ENCODE measurements at places on chromosomes 5 and 9.

DNA sequence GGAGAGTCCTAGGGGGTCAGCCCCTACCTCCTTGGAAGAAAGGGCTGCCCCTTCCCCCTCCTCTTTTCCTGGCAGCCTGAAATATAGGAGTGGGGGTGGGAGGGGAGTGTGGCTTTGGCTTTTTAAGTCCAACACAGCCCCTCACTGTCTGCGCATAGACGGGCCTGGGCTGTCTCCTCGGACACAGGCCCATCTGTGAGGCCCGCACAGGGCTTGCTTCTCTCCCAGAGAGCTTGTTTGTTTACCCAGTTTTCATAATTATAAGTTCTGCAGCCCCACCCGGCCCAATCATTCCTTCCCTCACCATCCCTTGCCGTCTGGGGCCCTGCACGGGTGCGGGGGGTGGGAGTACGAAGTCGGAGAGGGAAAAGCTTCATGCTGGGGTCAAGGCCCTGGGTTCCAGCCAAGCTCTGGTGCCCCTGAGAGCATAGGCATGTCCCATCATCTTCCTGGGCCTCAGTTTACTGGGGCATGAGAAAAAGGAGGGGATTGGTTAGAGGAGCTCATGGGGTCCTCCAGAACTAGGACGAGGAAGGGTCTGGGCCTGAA is 54.0 kb upstream of the STXBP1 start:
- DNase-seq = no peak

GRCh38 chr5:87825583-87825982 is 412.9 kb upstream of the CCNH start:
- no peak for DNase-seq

- no peak for DNase-seq
These were observed 37.2 kb downstream of the POLR1E start for GRCh38 chr9:37522971-37523370.

GRCh38 chr5:160356550-160357347 is 13.7 kb downstream of the C1QTNF2 start:
- no peak for DNase-seq

GRCh38 chr5:151733358-151734063 is 24.9 kb downstream of the ATOX1 start:
- no peak for DNase-seq

- DNase-seq = no peak
These were observed 84.6 kb upstream of the PPP1R26 start for GRCh38 chr9:135394699-135395645.

GRCh38 chr5:145958436-145958835 is 22.1 kb downstream of the SH3RF2 start:
- DNase-seq = no peak

- DNase-seq = no peak
These were observed 98.7 kb downstream of the CDK5RAP2 start for GRCh38 chr9:120481248-120481647.

DNA sequence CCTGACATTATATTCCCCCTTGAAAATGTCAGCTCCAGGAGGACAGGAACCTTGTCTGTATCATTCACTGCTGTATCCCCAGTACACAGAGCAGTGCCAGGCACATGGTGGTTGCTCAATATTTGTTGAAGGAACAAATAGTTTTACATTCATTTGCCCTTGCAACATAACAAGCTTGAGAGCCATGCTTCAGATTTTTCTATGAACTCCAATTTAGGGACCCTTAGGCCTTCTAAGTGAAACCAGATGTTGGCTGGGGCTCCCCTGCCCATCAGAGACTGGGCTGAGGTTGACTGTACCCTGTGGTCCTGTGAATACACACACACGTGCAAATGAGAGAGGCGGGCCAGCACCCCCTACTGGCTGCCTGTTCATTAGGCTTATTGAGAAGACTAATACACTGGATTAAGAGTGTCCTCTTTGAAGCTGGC is 214.9 kb upstream of the WWC1 start:
- DNase-seq = peak; percentile 6

DNA sequence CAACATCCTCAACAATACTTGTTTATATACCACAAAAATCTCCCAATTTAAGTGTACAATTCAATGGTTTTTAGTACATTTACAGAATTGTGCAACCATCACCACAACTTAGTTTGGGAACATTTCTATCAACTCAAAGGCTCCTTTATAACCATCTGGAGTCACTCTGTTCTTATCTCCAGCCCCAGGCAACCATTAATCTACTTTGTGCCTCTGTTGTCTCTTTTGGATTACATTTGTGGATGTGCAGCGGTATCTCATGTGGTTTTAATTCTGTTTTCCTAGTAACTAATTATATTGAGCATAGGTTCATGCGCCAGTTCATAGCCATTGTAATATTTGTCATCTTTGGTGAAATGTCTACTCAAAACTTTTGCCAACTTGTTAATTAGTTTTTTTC is 14.4 kb downstream of the ADAMTS19 start:
- no peak for DNase-seq

- DNase-seq = no peak
These were observed 28.6 kb downstream of the MARCHF3 start for GRCh38 chr5:127001621-127002296.

- DNase-seq = no peak
These were observed 189.2 kb downstream of the HINT1 start for GRCh38 chr5:130975847-130976246.

DNA sequence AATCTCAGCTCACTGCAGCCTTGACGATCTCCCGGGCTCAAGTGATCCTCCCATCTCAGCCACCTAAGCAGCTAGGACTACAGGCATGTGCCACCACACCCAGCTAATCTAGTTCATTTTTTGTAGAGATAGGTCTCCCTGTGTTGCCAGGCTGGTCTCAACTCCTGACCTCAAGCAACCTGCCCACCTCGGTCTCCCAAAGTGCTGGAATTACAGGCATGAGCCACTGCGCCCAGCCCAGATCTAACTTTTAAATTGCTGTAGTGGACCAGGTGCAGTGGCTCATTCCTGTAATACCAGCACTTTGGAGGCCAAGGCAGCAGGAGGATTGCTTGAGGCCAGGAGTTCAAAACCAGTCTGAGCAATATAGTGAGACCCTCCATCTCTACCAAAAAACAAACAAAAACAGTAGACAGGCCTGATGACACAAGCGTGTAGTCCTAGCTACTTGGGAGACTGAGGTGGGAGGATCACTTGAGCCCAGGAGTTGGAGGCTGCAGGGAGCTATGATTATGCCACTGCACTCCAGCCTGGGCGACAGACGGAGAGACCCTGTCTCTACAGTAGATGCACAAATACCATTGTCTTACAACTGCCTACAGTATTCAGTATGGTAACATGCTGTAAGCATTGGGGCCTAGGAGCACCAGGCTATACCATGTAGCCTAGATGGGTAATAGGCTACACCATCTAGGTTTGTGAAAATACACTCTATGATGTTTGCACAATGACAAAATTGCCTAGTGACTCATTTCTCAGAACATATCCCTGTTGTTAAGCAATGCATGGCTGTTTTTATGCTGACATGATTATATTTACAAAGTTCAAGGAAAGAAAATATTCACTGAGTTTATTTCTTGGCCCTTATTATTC is 1.5 kb upstream of the SIT1 start:
- no peak for DNase-seq

DNA sequence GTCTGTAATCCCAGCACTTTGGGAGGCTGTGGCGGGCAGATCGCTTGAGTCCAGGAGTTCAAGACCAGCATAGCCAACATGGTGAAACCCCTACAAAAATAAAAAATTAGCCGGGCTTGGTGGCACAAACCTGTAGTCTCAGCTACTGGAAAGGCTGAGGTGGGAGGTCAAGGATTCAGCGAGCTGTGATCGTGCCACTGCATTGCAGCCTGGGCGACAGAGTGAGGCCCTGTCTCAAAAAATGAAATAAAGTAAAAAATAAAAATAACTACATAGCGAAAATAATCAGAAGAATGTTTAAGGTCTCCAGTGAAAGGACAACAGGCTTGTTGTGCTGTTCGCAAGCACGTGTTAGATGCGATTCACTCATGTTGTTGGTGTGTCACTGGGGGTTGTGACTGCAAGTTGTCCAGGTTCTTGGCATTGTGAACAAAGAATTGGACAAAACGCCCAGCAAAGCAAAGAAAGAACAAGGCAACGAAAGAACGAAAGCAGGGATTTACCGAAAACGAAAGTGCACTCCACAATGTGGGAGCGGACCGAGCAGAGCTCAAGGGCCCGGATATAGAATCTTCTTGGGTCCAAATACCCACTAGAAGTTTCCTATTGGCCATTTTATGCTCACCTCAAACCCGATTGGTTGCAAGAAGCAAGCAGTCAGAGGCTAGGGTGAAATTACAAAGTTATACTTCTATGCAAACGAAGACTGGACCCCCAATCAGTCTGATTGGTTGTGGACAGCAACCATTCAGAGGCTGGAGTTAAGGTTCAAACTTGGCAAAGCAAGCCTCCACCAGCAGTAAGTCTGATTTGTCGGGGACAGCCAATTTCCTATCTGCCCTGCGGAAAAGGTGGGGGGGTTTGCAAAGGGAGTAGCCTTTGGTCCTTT is 844 bp upstream of the MCCC2 start:
- peak; percentile 12 for DNase-seq

GRCh38 chr5:161314033-161314432 is 232.5 kb downstream of the GABRB2 start:
- no peak for DNase-seq

DNA sequence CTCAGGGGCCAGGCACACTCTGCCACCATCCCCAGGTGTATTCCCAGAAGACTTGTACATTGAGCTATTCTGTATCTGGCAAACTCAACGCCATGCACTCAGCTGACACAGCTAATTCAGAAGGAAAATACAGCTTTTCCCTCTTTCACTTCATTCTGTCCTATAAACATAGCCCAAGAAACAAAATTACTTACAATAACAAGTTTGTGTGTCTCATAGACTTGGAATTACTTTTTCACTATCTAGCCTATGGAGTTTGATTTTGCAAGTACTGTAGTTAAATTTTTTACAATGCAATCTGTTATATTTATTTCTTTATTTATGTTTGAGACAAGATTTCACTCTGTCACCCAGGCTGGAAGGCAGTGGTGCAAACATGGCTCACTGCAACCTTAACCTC is 125.1 kb upstream of the KLF9 start:
- DNase-seq = no peak

DNA sequence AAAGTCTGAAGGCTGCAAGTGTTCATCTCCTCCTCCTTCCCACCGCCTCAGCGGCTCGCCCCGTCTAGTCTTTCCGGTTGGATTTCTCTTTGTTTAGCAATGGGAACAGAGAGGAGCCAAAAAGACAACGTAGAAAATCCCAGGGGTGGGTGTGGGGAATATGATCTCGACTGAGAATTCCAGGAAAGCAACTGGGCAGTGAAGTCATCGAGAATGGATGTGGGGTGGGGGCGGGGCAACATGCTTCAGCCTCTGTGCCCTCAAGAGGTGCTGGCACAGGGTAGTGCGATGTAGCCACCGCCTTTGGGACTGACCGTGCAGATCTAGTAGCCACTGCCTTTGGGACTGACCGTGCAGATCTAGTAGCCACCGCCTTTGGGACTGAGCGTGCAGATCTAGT is 12.9 kb downstream of the MSX2 start:
- DNase-seq = no peak

- DNase-seq = no peak
These were observed 707.9 kb upstream of the CHD1 start for GRCh38 chr5:99636663-99637062.

DNA sequence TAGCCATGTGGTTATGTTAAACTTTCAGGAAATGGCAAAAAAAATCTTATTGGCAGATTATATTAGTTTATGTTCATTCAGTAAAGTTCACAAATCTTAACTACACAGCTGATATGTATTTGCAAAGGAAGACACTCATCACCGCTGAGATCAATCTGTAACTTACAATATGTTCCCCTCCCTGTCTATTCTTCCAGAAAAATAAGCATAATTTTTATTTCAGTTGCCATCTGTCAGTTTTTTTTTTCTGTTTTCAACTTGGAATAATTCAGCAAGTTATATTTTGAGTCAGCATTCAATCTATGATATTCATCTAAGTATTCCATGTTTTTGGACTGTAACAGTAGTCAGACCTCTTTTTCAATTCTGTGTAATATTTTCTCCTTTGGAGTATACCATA is 1019.9 kb upstream of the PTPRD start:
- no peak for DNase-seq

- peak; percentile 84 for DNase-seq
These were observed 8.6 kb downstream of the ITK start for GRCh38 chr5:157189223-157189622.

DNA sequence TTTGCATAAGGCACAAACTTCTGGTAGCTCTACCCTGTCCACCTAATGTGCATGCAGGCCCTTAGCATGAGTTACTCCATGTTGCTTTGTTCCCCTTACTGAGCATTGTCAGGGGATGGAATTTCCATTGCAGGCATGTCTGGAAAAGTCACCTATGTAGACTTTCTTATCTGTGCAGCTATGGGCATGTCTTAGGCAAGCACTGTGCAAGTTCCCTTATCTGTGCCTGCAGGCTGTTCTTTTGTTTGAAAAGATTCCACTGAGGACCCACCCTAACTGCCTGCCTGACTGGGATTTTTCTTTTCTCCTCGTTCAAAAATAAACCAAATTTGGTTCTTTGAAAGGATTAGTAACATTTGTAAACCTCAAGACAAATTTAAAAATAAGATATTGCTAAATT is 587.0 kb downstream of the CDH18 start:
- no peak for DNase-seq

DNA sequence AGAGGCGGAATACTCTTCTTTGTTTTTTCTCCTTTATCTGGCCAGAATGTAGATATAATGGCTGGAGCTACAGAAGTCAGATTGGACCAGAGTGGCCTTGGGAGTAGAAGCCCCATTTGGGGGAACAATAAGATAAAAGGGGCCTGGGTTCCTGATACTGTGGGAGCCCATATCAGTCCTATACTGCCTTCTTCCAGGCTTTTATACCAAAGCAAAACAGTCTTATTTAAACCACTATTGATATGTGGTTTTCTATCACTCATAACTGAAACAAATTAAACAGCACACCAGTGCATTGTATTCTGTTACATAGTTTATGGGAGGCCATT is 14.3 kb downstream of the SPAAR start:
- DNase-seq = no peak

DNA sequence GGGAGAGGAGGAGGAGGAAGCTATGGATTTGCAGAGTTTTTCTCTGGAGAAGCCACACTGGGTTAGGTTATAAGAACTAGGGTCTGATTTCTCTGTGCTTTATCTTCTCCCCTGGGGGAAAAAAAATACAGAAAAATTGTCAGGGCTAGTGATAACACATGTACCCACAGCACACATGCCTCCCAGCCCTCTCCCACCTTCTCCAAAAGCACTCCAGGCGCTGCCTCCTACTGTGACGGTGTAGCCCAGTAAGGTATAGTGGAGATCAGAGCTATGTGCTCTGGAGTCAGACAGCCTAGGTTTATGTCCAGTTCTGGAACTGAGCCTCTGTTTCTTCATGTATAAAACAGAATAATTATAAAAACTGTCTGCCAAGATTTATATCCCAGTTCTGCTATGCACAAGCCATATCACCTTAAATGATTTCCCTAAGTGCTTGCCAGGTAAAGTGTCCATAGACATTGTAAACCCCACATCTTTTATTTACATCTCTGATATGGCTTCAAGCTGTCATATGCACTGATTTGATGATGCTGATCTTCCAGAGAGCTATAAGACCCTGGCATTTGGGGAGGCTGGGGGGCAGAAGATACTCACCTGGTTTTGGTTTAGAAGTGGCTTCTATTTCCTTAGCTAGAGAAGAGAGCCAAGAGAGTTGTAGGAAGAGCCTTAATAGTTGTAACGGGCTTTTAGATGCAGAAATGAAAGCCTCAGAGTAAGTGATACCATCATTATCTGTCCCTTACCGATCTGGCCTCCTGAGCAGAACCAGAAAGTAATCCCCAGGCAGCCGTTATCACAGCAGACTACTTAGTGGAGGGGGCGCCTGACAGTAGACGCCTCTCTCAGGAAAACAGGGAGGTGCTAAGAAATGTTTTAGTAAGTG is 7.6 kb downstream of the SLC1A3 start:
- DNase-seq = no peak
